ENCODE measurements at places on chromosomes 2 and 18. TPM values are rescaled to one million over a fixed set of nuclear protein-coding genes. Genes with fewer than 3 reads are reported as not detected.
A peak's percentile ranks its signal among the peaks of the same experiment; 100 is the strongest.

- no peaks in the 10 kb centered on the region for H3K36me3 ChIP-seq
- H3K4me3 ChIP-seq = no peak overlapping the region
- H3K27me3 ChIP-seq = no peaks in the 10 kb centered on the region
- H3K4me1 ChIP-seq = no peaks in the 10 kb centered on the region
- DNase-seq = no peak
Observed at GRCh38 chr2:29783666-29784065, 137.7 kb downstream of the ALK start.

DNA sequence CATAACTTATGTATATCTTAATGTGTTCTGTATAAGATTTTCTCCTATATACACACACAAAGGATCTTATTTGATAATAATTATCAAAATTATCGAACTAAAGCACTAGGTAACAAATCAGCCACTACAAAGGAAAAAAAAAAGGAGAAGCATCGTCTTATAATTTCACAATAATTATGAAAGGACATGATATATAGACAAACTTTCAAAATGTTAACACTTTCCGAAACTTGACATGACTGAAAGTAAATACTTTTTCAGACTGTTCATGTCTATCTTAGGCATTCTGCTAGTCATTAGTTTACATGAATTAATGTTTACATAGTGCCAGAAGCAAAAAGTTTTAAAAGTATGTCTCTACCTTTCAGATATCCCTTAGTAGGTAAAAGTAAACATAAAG is 7.3 kb upstream of the NR4A2 start:
- H3K27me3 ChIP-seq = no peaks in the 10 kb centered on the region
- no peaks in the 10 kb centered on the region for H3K4me1 ChIP-seq
- H3K36me3 ChIP-seq = no peaks in the 10 kb centered on the region
- H3K27ac ChIP-seq = no peak overlapping the region

GRCh38 chr2:217086718-217087117 is 226.9 kb upstream of the TNP1 start:
- H3K27ac ChIP-seq = no peak overlapping the region
- H3K27me3 ChIP-seq = no peaks in the 10 kb centered on the region
- no peak for DNase-seq
- no peaks in the 10 kb centered on the region for H3K36me3 ChIP-seq
- no peaks in the 10 kb centered on the region for H3K4me1 ChIP-seq

GRCh38 chr18:12658426-12659138 is 675 bp upstream of the SPIRE1 start:
- peak; percentile 83 for DNase-seq
- H3K36me3 ChIP-seq = no peaks in the 10 kb centered on the region
- H3K27me3 ChIP-seq = no peaks in the 10 kb centered on the region
- H3K4me1 ChIP-seq = no peaks in the 10 kb centered on the region

GRCh38 chr18:4593459-4593858 is 138.4 kb upstream of the DLGAP1 start:
- H3K36me3 ChIP-seq = no peaks in the 10 kb centered on the region
- no peaks in the 10 kb centered on the region for H3K27me3 ChIP-seq
- no peaks in the 10 kb centered on the region for H3K4me1 ChIP-seq
- DNase-seq = no peak

DNA sequence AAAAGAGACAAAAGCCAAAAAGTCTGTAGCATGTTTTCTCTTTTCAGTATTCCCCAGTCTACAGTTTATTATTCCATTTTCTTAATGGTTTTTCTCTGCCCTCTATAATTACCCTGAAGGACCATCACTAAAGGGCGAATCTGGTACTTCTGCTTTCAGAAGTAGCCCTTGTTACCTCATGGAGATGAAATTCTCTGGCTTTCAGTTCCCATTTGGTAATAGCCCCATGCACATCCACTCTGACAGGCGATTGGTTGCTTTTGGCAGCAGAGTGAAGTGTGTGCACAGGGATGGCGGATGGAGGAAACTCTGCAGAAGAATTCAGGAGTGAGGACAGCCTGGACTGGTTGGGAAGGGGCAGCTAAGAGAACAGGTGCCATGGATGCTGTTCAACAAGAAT is 66.3 kb upstream of the NABP1 start:
- H3K27ac ChIP-seq = no peak overlapping the region
- no peak overlapping the region for H3K4me3 ChIP-seq
- no peaks in the 10 kb centered on the region for H3K36me3 ChIP-seq
- no peak for DNase-seq
- H3K4me1 ChIP-seq = no peaks in the 10 kb centered on the region

GRCh38 chr2:43939695-43940256 is 56.0 kb downstream of the LRPPRC start:
- no peaks in the 10 kb centered on the region for H3K27me3 ChIP-seq
- DNase-seq = no peak
- H3K27ac ChIP-seq = no peak overlapping the region
- peaks cover under 1% of the 10 kb centered on the region for H3K36me3 ChIP-seq
- H3K4me1 ChIP-seq = no peaks in the 10 kb centered on the region
- no peak overlapping the region for H3K4me3 ChIP-seq

The CAPN10 gene
- 35.5 TPM for total RNA-seq

The ANKRD53 gene
- 3.3 TPM for total RNA-seq

The MPP4 gene
- total RNA-seq = 0.30 TPM

The KCNF1 gene
- total RNA-seq = not detected

The GPR75 gene
- total RNA-seq = 4.3 TPM

The ACAA2 gene
- total RNA-seq = 37.5 TPM

The TXNDC2 gene
- 0.21 TPM for total RNA-seq

The THUMPD2 gene
- total RNA-seq = 14.8 TPM

The MC2R gene
- not detected for total RNA-seq
